Stimulated activated CD4-positive, alpha-beta T cell treated with anti-CD3 and anti-CD28 coated beads, Interleukin-1b, Interleukin-23, amount 100 ng/mL, for 24 hours (primary cell): ENCODE measurements at places on chromosomes 2 and 18.

GRCh38 chr2:27461118-27461517, 18.9 kb downstream of the KRTCAP3 start:
- DNase-seq = no peak

- DNase-seq = no peak
Measured at GRCh38 chr2:113209011-113209645, 35.4 kb downstream of the PSD4 start.

DNA sequence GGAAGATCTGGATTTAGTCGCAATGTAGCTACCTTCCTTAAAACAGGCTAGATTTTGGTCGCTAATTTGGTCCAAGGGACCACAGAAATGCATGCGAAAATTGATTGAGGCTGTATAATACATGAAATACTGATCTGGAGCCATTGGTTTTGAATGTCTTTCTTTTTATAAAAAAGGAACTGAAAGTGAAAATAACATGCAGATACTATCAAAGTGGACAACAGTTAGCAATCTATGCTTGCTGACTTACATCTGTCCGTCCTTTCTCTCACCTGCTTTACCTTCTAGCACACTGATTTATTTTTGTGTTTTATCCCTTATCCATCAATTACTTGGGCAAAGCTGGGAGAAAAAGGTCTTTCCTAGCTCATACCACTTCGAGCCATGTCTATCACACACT, 1459.8 kb upstream of the ACVR2A start:
- no peak for DNase-seq

GRCh38 chr18:28846958-28847357, 670.0 kb upstream of the CDH2 start:
- no peak for DNase-seq

DNA sequence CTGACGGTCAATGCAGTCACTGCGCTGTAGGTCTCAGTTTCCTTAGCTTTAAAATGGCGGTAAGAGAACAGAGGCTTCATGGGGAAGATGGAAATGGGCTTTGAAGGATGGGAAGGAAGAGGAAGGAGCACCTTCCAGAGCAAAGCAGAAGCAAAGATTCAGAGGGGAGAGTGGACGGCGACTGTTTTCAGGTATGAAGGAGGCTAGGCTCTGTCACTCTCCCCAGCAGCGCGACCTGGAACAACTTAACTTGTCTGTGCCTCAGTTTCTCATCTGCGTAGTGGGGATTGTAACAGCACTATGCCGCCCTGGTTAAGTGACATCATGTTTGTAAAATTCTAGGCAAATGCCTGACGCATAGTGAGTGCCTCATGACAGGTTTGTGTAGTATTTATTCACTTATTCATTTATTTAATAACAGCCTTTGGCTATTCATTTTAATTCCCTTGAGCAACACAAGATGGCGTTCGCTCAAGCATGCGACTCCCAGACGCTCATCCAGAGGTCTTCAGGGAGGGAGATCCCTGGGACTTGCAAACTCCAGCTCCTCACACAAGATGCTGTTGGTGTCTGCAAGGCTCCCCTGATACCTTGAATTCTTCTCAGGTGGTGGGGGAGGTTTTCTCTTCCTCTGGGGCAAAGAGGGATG, 336.3 kb downstream of the DYSF start:
- DNase-seq = no peak

DNA sequence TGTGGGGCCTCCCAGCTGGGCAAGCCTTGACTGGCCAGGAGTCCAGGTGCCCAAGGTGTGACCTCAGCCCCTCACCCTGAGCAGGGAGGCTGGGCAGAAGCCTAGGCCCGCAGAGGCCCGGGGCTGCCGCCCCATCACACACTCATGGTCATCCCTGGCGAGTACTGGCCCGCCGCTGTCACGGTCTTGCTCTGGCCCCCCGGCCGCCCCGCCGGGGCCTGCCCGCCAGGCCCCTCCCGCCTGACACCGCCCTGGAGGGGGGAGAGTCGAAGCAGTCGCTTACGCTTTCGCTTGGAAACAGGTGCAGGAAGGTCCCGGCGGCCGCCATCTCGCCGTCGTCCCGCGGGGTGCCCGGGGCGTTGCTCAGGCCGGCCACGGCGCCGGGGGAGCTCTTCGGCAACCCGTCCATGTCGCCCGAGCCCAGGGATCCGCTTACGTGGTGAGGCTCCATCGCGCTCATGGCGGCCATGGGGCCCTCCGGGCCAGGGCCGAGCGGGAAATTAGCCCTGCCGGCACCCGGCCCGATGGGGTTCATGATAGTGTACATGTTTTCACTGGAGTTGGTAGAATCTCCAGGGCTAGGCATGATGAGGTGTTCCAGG, 26.6 kb upstream of the ANKRD62 start:
- DNase-seq = no peak

DNA sequence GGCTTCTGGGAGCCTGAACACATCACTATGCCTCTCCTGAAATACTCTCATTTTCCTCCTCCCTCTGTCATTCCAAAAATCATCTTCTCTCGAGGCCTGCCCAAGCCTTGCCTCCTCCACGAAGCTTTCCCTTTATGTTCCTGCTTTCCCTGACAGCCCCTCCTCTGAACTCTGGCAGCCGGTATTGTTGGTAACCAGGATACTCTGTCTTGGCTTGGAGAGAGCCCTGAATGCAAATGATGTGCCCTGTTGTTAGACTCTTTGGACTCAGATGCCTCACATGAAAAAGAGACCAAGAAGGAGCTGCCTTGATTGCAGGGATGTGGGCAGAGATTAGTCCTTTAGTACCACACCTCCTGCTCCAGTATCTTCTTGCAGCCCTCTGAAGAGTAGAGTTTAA, 138.5 kb upstream of the DLX2 start:
- DNase-seq = no peak

DNA sequence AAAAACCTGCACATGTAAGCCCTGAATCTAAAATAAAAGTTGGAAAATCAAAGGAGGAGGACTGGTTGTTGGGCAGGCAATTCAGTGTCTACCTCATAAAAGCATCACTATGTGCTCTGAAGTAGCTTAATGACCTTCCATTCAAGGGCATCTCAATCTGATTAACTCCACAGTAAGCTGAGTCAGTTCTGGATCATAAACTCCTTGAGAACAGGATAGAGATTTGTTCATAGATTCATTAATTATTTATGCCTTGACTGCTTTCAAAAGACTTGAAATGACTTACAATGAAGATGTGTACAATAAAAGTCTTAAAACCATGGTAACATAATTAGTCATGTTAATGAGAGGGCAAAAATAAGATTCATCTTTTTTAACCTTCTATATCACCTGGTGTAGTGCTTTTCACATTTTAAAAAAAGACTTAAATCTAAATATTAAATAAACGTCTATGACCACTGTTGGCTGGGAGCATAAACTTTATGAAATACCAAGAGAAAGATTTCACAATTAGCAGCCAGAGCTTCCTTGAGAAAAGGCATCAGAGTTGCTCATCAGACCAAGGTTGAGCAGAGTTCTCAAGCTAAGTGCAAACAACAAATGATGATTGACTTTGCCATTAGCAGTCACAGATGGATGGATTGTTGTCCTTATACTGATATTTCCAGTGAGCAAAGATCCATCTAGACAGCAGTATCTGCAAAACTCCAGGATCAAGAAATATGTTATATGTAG, 237.3 kb upstream of the THUMPD2 start:
- DNase-seq = no peak

- no peak for DNase-seq
Measured at GRCh38 chr18:56515522-56515921, 122.9 kb downstream of the TXNL1 start.

DNA sequence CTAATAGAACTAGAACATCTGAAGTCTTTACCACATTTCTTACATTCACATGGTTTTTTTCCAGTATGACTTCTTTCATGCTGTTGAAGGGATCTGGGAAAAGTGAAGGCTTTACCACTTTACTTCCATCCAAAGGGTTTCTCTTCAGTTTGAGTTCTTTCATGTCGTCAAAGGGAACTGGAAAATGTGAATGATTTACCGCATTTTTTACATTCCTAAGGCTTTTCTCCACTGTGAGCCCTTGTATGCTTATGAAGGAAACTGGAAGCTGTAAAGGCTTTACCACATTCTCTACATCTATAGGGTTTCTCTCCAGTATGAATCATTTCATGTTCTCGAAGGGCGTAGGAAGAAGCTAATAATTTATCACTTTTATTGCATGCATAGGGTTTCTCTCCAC, 46.7 kb downstream of the NBEAL1 start:
- no peak for DNase-seq

GRCh38 chr2:185859506-185859905, 120.9 kb downstream of the FSIP2 start:
- DNase-seq = no peak

DNA sequence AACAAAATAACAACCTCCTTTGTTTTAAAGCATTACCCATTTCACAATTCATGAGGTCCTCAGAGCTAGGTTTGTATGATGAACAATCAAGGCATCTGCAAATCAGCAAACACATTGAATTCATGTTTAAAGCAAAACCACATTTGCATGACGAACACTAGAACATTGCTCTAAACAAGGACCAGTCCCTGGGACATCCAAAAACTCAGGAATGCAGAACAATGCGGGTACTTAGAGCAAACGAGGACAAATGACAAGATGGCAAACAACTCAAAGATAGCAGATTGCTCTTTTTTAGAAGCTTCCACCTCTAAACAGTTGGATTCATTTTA, 45.7 kb upstream of the RALBP1 start:
- no peak for DNase-seq

DNA sequence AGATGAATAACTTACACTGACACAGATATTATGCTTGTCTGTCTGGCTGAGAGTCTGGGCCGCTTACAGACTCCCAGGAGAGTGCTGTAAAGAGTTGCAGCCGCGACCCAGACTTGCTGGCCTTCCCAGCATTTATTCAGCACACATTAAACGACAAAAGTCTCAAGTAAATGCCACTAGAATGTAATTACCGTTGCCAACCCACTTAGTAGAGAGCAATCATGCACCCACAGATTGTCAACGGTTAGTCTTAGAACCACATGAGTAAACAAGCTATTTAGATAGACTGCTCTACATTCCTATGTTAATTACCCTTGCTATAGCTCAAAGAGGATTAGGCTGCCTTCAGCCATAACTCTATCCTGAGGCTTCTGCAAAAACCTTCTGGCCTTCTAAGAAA, 47.8 kb upstream of the C2orf74 start:
- DNase-seq = no peak

DNA sequence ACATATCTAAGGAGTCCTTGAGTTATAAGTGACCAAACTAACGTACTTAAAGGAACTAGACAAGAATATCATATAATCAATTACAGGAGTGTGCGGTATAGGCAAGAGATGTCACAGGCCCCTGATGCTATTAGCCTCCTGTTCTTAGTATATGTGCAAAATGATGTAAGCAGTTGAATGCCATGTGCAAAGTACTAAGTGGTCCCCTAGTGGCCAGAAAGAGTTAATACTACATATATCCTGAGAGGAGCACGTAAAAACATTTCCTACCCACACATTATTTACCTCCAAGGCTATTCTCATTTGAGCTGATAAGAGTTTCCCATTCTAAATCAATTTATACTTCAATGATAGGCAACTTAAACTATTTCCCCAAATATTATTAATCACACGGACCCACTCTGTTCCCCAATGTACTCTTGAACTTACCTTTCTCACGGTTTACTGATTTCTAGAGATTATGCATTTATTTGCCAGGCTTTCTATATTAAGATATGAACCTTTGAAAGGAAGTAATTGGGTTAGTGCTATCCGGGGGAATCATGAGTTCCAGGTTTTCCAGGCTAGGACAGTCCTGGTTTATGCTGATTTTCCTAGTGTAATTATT, 158.0 kb upstream of the KLHL14 start:
- DNase-seq = no peak

DNA sequence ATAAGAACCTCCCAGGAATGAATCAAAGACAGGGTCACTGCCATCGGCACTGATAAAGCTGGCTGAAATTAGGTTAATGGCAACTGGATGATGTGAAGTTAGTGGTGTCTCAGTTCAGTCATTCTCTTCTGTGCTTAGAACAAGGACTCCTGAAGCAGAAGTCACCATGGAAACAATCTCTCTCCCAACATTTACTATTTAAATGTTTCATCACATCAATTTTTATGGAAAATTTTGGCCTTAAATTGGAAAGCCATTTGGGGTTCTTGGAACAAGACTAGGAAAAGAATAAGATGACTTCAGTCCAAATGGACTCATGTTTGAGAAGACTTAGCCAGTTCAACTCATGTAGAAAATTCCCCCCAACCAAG, 15.5 kb upstream of the ARL5A start:
- DNase-seq = no peak

GRCh38 chr2:48213646-48214045, 307.3 kb upstream of the FBXO11 start:
- DNase-seq = no peak

DNA sequence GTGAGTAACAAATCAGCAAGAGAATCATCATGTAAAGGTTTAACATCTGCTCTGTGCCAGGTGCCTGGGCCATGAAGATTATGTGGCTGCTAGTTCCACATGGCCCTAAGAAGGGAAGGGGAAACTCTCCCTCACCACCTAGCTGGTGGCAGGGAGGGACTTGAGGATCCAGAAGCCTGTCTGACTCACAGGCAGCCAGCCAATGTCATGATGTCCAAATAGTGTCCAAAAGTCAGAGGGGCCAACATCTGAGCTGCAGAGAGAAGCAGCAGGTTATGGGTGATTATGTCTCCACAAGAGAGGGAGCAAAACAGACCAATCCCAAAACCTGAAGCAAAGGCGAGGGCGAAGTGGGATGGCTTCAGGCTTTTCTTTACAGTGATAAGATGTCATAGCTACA, 61.9 kb upstream of the SPP2 start:
- DNase-seq = no peak

DNA sequence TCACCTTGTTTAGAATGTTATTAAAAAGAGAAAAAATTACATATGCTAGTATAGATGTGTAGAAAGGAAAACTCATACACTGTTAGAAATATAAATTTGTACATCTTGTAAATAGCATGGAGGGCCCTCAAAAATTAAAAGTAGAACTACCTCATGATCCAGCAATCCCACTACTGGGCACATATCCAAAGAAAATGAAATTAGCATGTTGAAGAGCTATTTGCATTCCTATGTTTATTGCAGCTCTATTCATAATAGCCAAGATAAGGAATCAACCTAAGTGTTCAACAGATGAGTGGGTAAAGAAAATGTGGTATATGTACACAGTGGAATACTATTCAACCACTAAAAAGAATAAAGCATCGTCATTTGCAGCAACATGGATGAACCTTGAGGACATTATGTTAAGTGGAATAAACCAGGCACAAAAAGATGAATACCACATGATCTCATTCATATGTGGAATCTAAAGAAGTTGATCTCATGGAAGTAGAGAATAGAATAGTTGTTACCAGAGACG, 251.5 kb upstream of the THUMPD2 start:
- DNase-seq = no peak

DNA sequence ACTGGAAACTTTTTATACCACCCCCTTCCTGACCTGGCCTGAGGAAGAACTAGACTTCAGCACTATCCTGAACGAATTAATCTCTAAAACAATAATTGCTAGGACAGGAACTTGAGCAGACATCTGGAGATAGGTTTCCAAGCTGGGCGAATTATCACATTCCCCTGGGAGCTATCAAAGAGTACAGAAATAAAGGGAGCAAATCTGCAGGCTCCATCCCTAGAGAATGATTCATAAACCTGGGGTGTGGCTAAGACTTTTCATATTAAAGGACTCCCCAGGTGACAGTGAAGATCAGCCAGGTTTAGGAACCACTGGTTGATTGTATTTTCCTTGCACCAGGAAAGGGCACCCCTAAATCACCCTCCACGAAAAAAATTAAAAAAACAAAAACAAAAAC, 105.6 kb upstream of the NOL4 start:
- DNase-seq = no peak

- DNase-seq = no peak
Measured at GRCh38 chr2:133270550-133270949, 297.7 kb downstream of the NCKAP5 start.

GRCh38 chr2:212902421-212902820, 249.0 kb downstream of the IKZF2 start:
- DNase-seq = no peak

- DNase-seq = no peak
Measured at GRCh38 chr2:58010599-58010998, 36.0 kb upstream of the VRK2 start.
